ENCODE measurements at places on chromosomes 2 and 18.

- no peak for DNase-seq
These were observed 26.0 kb downstream of the SH3YL1 start for GRCh38 chr2:237878-238277.

- no peak for DNase-seq
These were observed 90.3 kb downstream of the PRPF40A start for GRCh38 chr2:152626911-152627339.

- DNase-seq = no peak
These were observed 107.9 kb downstream of the PTGR3 start for GRCh38 chr18:75100832-75101630.

- no peak for DNase-seq
These were observed 16.9 kb downstream of the IMPA2 start for GRCh38 chr18:11998193-11998592.

DNA sequence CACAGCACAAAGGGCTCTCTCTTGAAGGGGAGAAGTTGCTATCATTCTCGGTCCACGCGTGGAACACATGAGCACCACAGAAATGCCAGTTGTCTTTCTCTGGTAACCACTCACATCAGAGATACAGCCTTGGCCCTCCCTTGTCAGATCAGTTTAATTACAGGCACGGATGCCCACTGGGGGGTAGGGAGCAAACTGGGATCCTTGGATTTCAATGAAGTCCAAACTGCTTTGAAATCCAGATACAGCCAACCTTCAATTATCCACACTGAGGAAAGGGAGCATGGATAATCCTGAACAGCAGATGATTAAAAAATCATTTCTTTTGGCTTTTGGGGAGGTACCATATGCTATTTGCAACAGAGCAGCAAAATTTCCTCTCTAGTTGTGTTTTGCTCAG lies 63.7 kb upstream of the DAPL1 start:
- no peak for DNase-seq

DNA sequence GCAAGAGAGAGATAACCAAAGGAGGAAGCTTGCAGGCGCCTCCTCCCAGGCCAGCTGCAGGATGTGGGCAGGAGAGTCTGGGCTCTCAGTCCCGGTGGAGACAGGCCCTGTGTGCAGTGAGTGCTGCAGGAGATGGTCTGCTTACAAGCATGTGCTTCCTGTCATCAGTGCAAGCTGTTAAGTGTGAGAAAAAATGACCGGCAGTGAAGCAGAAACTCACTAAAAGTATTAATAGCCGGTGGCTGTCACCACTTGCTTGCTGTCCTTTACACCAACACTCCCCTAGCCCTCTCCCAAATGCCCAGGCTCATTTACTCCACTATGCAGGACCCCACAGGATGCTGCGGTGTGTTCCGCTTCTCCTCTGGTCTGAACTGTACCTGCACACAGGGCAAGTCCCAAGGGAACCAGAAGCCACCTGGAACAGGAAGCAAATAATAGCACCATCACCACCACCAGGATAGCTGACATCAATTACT lies 435.6 kb upstream of the HS6ST1 start:
- no peak for DNase-seq

GRCh38 chr2:201698588-201699226 lies at the start of gene MPP4:
Gene MPP4, minus strand, starts transcription at chr2:201698644. Its CDS starts 4,690 bp downstream, at chr2:201693954.
- no peak for DNase-seq

GRCh38 chr2:171046048-171046560 lies 114.6 kb downstream of the TLK1 start:
- DNase-seq = no peak

DNA sequence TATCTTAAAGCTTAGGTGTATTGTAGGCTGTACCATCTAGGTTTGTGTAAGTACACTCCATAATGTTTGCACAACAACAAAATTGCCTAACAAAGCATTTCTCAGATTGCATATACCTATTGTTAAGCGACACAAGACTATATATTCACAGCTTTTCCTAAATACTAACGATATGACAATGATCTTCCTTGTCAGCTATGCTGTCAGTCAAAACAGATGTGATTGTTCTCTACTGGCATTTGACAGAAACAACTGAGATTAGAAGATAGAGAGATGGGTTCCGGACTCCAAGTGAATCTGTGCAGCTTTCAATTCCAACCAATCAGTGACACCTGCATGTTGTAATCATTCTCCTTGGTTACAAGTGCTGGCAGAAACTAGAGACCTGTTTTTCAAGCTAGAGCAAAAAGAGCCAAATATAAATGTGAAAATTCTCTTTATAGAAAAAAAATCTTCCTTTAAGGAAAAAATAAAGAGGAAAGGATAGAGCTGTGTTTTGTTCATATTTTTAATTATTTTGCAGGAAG lies 1232.3 kb upstream of the SLC39A10 start:
- DNase-seq = no peak

DNA sequence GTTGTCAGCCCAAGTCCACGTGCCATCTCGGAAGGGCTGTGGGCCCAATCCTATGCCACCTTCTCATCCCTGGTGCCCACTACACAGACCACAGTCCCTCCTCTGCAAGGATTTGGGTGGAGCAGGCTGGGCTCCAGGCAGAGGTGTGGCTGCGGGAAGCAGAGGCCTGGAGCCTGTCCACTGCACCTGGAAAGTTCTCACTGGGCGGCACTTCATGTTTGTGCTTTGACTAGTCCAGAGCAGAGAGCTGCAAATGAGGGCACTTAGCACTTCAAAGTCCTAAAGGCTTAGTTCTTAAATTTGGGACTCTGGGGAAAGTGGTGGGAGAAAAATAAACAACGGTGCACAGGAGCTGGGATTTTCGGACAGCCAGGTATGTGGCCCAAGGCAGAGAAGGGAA lies 308.9 kb upstream of the POU3F3 start:
- DNase-seq = no peak

- no peak for DNase-seq
These were observed 66.3 kb downstream of the SLC66A2 start for GRCh38 chr18:79884963-79885728.

- no peak for DNase-seq
These were observed 19.2 kb upstream of the SEH1L start for GRCh38 chr18:12928641-12929040.

DNA sequence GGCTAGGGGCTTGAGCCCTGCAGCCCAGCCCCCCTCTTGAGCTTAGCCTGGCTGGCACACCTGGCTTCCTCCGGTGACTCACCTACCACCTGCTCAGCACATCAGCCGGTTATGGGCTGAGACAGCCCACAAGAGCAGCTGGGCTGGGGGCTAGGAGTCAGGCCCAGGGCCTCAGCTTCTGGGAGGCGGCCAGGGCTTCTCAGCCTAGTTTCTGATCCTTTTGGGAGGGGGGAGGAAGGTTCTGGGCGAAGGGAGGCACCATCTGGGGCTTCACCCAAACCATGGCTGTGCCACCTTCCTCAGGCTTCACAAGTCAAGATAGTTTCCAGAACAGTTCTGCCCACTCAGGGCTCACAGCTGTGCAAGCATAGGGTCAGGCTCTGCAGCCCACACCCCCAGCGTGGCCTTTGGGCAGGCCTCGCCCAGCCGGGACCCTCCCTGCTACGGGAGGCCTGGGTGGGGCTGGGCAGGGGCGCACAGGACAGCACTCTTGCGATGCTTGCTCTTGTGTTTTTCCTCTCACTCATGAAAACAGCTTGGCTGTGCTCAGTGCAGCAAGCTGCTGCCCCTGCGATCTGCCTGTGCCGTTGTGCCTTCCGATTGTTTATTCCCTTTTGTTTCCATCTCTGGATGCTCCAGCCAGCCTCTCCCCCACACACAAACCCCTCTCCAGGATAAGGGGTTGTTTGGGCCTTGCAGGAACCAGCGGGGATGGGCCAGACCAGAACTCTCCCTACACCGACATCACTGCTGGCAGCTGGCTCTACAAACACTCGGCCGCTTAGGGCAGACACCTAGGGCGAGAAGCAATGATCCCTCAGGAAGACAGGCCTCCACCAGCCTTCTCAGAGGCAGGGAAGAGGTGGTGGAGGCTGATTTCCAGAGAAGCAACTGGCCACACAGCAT lies 26.1 kb upstream of the SEMA4C start:
- DNase-seq = no peak

- no peak for DNase-seq
These were observed 7.4 kb upstream of the FHL2 start for GRCh38 chr2:105406221-105406620.

- DNase-seq = no peak
These were observed 301.1 kb upstream of the RND3 start for GRCh38 chr2:150788426-150789140.

- no peak for DNase-seq
These were observed 31.8 kb downstream of the ARHGAP15 start for GRCh38 chr2:143160732-143161707.

DNA sequence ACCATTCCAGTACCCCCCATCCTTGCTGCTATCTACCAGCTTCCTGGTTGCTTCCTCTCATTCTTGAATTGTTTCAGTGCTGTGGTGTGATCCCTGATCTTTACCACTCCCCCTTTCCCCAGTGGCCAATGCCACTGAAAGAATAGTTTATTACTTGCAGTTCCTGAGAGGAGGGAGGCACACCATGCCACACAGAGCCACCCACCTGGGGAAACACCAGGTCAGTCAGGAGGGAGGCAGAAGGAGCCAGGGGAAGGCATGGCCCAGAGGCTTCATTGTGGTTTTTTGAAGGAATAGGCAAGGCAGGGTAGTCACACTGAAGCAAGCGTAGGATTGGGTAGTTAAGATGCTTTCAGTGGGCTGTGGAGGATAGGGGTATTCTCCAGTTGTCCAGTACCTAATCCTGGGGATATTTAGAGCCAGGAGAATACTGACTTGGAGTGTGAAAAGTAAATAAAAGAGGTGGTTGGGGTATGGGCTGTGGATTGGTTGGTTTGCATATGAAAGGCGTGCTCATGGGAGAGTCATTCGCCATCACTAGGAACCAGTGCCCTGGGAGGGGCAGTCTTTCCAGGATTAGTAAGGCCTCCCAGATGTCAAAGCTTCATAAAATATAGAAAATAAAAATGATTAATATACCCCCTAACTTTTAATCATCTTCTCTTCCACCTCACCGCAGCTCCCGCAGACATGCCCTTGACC lies 6.7 kb upstream of the TMEM177 start:
- DNase-seq = no peak

DNA sequence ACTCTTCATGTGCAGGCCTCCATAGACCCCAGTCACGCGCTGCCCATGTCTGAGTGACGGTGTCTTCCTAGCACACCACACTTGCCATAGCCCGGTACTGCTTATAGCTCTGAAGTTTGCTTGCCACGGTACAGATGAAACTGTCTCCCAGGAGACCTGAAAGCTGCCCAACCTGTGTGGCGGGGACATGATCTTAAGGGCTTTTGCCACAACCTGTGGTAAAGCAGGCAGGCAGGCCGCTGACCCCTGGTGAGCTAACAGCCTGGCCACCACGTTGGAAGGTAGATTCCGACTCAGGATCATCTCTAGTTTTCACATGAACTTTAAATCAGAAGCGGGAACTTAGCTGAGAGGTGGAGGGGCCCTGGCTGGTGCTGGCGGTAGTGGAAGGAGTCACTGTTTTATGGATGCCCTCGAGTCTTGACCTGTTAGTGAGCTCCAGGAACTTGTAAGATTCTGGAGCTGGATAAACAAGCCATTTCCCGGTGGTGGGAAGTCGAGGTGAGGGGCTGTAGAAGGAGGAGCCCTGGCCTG lies 153.3 kb downstream of the ZNF236 start:
- no peak for DNase-seq

- DNase-seq = no peak
These were observed 1535.2 kb upstream of the LRRTM1 start for GRCh38 chr2:81839780-81840179.

DNA sequence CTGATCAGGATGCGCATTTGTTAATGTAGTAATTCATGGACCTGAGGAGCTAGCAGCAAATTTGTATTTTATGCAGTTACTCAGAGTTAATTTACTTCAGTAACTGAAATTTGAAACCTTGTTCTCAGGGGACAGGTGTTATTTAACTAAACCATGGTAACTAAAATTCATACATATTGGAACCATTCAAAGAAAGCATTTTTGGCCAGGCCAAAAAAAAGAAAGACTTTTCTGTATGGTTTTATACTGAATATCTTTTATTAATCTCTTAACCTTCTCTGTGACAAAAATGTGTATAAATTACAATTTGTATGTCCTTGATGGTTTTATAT lies 4.4 kb upstream of the KLHL23 start:
- no peak for DNase-seq

GRCh38 chr2:5022061-5022460 lies 670.1 kb upstream of the SOX11 start:
- DNase-seq = no peak

- DNase-seq = no peak
These were observed 116.2 kb downstream of the GAREM1 start for GRCh38 chr18:32354518-32354917.

- DNase-seq = no peak
These were observed 67.0 kb downstream of the ZNF521 start for GRCh38 chr18:25284861-25285550.

GRCh38 chr18:2424420-2424819 lies 146.9 kb downstream of the METTL4 start:
- no peak for DNase-seq

DNA sequence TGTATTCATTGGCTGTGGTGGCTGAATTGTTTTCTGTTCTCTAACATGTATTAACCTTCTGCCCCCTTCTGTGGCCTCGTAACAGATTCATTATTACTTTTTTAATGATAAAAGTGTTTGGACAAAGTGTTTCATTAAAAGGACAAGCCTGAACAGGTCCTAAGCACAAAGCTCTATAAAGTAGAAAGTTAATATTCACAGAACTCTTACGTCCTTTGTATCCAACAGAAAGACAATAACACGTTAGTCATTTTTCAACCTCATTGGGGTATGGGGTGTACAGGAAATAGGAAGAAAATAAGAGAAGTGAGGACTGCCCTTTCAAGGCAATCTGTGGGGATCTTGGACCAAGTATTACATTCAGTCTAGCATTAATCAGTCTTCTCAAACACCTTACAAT lies 105.5 kb upstream of the RGPD4 start:
- no peak for DNase-seq

DNA sequence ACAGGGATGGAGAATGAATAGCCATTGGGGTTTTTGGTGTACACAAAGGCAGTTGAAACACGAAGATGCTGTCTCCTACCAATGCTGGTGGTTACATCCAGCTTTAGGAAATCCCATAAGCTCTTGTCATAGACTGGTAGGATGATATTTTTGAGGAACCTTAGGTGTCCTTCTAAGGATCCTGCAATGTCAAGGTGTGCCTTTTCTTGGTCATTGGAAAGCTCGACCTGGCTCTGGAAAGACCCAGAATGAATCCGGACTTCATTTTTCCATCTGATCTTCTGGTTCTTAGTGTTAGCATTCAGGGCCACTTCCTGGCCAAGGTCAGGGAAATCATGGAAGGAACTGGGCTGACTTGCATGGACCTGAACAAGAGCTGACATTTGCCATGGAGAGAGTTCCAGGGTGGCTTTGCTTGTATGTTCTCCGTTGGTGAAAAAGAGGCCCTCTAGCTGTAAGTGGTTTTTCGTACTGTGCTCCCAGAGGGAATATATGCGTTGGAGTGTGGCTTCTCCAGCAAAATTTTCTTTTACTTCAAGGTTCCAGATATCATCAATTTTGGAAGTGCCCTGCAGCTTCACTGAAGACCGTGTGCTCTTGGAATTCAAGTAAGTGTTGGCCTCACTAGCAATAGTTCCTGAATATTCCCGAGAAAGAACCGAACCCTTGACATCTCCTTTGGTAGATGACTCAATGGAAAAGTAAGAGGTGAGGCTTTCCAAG lies 38.0 kb downstream of the APOB start:
- no peak for DNase-seq
